CD8-positive, alpha-beta memory T cell (primary cell): ENCODE measurements at places on chromosomes 7 and 10. TPM values are rescaled to one million over a fixed set of nuclear protein-coding genes. Genes with fewer than 3 reads are reported as not detected.
A peak's percentile ranks its signal among the peaks of the same experiment; 100 is the strongest.

The SPDYE2 gene
- 0.28 TPM for polyA plus RNA-seq

The GRM8 gene
- not detected for polyA plus RNA-seq

The NRCAM gene
- polyA plus RNA-seq, result 1.1 TPM

The MBL2 gene
- not detected for polyA plus RNA-seq

The TES gene
- polyA plus RNA-seq, result 193 TPM

The ITPRID1 gene
- polyA plus RNA-seq, result not detected

The RAPGEF5 gene
- 0.86 TPM for polyA plus RNA-seq

The SLC26A3 gene
- polyA plus RNA-seq, result not detected

The ZNF138 gene
- 10.7 TPM for polyA plus RNA-seq

The CALCR gene
- polyA plus RNA-seq, result not detected

The KIF5B gene
- 26.1 TPM for polyA plus RNA-seq

The UFSP1 gene
- polyA plus RNA-seq, result 2.1 TPM

GRCh38 chr7:154918741-154919140 is 84.2 kb downstream of the PAXIP1 start:
- no peak overlapping the region for H3K27ac ChIP-seq
- H3K4me1 ChIP-seq, result no peaks in the 10 kb centered on the region
- H3K36me3 ChIP-seq, result no peaks in the 10 kb centered on the region
- peaks cover 4% of the 10 kb centered on the region for H3K27me3 ChIP-seq
- DNase-seq, result no peak

- H3K27me3 ChIP-seq, result no peaks in the 10 kb centered on the region
- H3K36me3 ChIP-seq, result no peaks in the 10 kb centered on the region
- no peak for DNase-seq
- no peak overlapping the region for H3K27ac ChIP-seq
These were observed 273.5 kb downstream of the FGFR2 start for GRCh38 chr10:121324678-121325213.

GRCh38 chr7:81616951-81617350 is 152.9 kb downstream of the HGF start:
- no peaks in the 10 kb centered on the region for H3K27me3 ChIP-seq
- H3K4me3 ChIP-seq, result no peak overlapping the region
- H3K36me3 ChIP-seq, result no peaks in the 10 kb centered on the region
- H3K4me1 ChIP-seq, result no peaks in the 10 kb centered on the region
- H3K27ac ChIP-seq, result no peak overlapping the region
- no peak for DNase-seq

DNA sequence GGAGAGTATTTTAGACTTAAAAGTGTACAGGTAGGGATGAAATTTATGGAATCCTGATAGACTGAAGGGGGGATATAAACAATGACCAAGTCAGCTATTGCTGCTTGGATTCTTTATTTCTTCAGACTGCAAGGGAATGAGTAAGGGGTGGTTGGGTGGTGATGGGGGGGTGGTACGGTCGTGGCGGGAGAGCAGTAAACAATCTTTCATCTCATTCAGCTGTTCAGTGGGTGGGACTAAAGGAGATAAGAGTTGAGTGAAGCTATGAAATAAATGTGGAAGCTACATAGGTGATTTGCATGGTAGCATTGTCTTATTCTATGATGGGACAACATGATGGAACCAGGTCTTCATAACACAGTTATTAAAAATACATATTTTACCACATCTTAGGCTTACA is 1.8 kb downstream of the SEPTIN7 start:
- DNase-seq, result peak; percentile 32
- H3K27me3 ChIP-seq, result no peaks in the 10 kb centered on the region
- H3K4me1 ChIP-seq, result peaks cover 49% of the 10 kb centered on the region
- peak overlapping the region; percentile 96 for H3K27ac ChIP-seq
- no peaks in the 10 kb centered on the region for H3K36me3 ChIP-seq

- no peaks in the 10 kb centered on the region for H3K36me3 ChIP-seq
- no peak overlapping the region for H3K27ac ChIP-seq
- no peaks in the 10 kb centered on the region for H3K4me1 ChIP-seq
- no peak for DNase-seq
- H3K4me3 ChIP-seq, result no peak overlapping the region
These were observed 65.6 kb upstream of the TMEM72 start for GRCh38 chr10:44845361-44846175.

DNA sequence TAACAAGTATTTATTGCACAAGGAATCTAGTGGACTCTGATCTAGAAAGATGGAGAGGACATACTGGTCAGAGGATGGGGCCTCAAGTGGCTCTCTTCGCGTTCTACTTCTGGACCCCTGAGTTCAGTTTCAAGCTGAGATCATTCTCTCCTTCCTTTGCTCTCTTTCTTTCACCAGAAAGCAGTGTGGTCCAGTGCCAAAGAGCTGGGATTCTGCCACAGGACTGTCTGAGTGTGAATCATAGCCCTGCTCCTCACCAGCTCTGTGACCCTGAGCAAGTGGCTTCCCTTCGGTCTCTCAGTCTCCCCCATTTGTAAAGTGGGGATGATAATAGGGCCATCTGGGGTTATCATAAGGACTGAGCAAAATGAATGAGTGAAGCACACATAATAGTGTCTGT is 715.2 kb downstream of the SUGCT start:
- H3K4me1 ChIP-seq, result no peaks in the 10 kb centered on the region
- H3K27me3 ChIP-seq, result no peaks in the 10 kb centered on the region
- no peak for DNase-seq

DNA sequence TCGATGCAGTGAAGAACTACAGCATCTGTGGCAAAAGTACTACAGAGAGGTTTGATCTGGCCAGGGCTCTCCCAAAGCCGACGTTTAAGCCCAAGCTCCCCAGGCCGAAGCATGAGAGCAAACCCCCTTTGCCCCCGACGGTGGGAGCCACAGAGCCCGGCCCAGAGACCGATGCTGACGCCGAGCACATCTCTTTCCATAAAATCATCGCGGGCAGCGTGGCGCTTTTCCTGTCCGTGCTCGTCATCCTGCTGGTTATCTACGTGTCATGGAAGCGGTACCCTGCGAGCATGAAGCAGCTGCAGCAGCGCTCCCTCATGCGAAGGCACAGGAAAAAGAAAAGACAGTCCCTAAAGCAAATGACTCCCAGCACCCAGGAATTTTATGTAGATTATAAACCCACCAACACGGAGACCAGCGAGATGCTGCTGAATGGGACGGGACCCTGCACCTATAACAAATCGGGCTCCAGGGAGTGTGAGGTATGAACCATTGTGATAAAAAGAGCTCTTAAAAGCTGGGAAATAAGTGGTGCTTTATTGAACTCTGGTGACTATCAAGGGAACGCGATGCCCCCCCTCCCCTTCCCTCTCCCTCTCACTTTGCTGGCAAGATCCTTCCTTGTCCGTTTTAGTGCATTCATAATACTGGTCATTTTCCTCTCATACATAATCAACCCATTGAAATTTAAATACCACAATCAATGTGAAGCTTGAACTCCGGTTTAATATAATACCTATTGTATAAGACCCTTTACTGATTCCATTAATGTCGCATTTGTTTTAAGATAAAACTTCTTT is 2.3 kb downstream of the LRRTM3 start:
- H3K27me3 ChIP-seq, result no peaks in the 10 kb centered on the region
- no peaks in the 10 kb centered on the region for H3K36me3 ChIP-seq
- H3K27ac ChIP-seq, result no peak overlapping the region
- H3K4me3 ChIP-seq, result no peak overlapping the region

GRCh38 chr7:81170291-81170690 is 251.4 kb upstream of the SEMA3C start:
- H3K27ac ChIP-seq, result no peak overlapping the region
- H3K36me3 ChIP-seq, result no peaks in the 10 kb centered on the region
- no peaks in the 10 kb centered on the region for H3K27me3 ChIP-seq
- no peak for DNase-seq

DNA sequence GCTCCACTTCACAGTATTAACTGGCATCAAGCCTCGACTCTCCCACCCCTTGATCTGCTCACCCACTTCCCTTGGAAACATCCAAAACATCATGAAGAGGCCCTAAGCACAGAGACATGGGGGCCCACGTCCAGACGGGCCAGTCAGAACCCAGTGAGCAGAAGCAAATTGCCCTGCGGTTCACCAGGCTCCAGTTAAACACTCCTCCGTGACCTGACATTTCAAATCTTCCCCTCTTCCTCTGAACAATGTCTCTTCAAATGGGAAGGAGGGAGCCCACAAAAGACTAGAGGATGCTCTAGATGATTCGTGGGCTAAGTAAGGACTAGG is 44.8 kb downstream of the CLEC2L start:
- H3K4me3 ChIP-seq, result no peak overlapping the region
- no peaks in the 10 kb centered on the region for H3K4me1 ChIP-seq
- H3K27me3 ChIP-seq, result no peaks in the 10 kb centered on the region
- DNase-seq, result no peak

DNA sequence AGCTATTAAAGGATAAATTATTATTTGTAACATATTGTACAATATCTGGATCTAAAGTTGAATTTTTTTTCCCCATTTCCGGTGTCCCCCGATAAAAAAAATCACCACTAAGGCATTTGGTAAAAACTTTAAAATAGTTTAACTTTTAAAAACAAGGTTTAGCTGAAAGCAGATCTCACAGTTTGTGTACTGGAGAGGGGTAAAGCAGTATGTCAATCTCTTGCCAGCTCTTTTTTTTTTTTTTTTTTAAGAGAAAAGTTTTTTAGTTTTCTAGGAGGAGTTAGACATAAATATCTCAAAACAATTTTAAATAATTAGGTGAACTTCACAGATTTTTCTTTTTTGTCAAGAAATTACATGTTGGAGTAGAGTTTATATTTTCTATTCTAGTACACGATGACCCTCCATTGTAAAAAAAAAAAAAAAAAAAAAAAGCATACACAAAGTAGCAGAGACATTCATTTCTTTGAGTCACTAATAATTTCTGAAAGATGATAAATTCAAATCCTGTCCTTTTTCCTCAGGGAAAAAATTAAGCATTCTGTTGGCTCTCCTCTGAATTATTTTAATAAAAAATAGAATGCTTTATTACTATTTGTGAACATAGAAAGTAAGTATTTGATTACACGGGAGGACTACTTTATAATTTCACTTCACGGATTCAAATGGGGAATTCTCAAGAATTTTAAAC is 1.9 kb upstream of the HBP1 start:
- no peaks in the 10 kb centered on the region for H3K27me3 ChIP-seq
- peak overlapping the region; percentile 94 for H3K27ac ChIP-seq
- H3K36me3 ChIP-seq, result no peaks in the 10 kb centered on the region
